ENCODE measurements at places on chromosomes 6 and 20.

DNA sequence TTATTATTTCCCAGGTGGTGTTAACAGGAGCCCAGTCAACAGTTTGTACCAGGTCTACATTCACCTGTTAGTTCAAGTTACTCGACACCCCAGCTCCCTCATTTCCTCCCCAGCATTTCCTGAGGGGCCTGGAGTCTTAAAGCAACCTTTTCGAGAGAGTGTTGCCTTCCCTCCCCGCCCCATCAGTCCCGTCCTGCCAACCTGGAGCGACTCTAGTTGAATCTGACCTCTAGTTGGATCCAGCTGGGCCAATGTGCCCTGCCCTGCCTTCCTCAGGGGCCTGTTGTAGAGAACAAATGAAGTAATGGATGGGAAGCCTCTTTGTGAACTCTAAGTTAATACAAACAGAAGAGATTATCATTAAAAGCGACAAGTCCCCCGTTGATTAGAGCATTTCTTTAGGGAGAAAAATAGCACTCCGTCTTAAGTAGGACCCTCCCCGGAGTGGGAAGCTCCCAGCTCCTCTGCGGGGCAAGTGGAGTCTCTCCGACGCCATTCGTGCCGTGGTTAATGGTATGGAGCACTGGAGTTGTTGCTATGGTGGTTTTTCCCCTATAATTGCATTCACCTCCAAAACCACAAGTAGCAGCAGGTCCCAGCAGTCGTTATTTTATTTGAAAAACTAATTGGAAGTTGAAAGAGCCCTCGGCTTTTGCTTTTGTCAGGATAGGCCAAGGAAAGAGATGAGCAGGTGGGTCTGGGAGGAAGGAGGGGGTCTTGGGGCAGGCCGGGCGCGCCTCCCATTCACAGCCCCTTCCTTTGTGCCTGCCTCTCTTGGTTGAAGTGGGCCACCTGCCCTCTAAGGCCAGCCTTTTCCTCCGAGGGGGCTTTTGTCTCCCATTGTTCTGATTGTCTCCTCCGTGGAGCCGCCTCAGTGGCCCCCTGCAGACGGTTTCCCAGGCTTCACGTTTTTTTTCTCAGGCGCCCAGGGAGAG is 16.1 kb downstream of the GHRH start:
- DNase-seq, result no peak

- DNase-seq, result no peak
Observed at GRCh38 chr6:141041596-141042087, 1091.1 kb upstream of the GJE1 start.

- no peak for DNase-seq
Observed at GRCh38 chr20:13333036-13333435, 112.0 kb downstream of the ISM1 start.

GRCh38 chr6:14354919-14355572 is 237.5 kb downstream of the CD83 start:
- DNase-seq, result no peak

- DNase-seq, result no peak
Observed at GRCh38 chr6:110786696-110787095, 28.6 kb downstream of the CDK19 start.

- no peak for DNase-seq
Observed at GRCh38 chr6:87932361-87932760, 115.3 kb upstream of the SPACA1 start.

GRCh38 chr20:22861990-22862389 is 173.1 kb upstream of the SSTR4 start:
- DNase-seq, result no peak

GRCh38 chr20:62305149-62305764 is 2.5 kb downstream of the ADRM1 start:
- DNase-seq, result no peak

Measured in T-helper 9 cell (primary cell).